Activated CD4-positive, alpha-beta T cell treated with anti-CD3 and anti-CD28 coated beads, Interleukin-2, Interleukin-4, amounts not matched to agents 100 ng/mL and 50 ng/mL, durations not matched to agents 16 hours and 8 hours (primary cell): ENCODE measurements at places on chromosomes 3 and 15.

GRCh38 chr3:162285259-162285658 lies 788.7 kb downstream of the OTOL1 start:
- DNase-seq = no peak

DNA sequence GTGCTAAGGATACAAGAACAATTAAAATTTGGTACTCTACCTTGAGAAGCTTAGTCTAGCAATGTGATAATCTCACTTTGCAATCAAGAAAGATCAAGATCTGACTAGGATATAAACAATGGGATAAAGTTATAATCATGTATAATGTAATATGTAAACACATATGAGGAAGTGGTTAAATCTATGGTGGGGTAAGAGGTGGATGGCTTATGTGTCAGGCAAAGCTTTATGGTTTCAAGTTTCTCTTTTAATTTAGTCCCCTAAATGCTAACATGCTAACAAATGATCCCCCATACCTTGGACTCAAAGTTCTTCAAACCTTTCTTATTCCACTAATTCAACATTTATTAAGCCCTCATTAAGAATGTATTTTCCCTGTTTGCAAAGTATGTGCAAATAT lies 2.5 kb downstream of the RSL24D1 start:
- no peak for DNase-seq

DNA sequence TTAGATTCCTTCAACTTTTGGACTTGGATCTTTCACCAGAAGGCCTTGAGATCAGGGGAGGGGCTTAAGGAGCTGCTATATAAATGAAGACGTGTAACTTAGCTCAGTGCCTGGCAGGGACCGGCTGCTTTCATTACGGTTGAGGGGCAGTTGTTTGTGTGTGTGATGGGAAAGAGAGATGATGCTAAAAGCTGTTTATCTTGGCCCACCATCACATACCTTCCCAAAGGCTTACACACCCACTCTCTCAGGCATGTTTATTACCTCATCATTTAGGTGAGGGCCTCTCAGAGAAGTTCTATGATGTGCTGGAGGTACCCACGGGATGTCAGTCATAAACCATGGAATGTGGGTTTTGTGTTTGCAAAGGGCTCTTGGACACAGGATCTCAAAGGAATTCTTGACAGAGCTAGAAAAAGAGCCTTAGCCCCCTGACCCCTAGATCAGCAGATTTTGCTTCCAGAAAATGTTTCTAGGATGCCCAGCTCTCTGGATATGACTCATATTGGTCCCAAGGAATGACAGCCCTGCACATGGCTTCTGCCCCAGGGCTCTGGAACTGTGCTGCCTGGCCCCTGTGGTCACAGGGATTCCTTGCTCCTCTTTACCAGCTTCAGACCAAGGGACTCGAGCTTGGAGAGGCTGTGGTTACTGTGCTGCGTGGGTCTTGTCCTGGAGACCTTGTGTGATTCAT lies 15.9 kb upstream of the SMAD3 start:
- DNase-seq = no peak

GRCh38 chr15:57321973-57322601 lies 54.2 kb upstream of the CGNL1 start:
- DNase-seq = no peak

DNA sequence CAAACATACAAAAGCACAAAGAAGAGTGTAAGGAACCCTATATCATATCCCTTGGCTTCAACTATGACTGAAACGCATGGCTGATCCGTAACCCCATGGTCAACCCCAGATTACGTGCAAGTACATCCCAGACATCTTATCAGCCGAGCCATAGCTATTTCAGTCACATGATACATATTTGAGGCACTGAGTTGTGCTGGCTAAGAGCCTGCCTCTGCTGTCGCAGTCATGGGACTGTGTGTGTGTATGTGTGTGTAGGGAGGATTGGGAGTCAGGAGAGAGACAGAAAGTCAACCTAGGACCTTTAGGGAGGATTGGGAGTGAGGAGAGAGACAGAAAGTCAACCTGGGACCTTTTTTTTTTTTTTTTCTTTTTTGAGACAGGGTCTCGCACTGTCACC lies 8.4 kb downstream of the ST6GAL1 start:
- no peak for DNase-seq

GRCh38 chr15:78325092-78325843 lies 14.9 kb upstream of the CRABP1 start:
- no peak for DNase-seq

DNA sequence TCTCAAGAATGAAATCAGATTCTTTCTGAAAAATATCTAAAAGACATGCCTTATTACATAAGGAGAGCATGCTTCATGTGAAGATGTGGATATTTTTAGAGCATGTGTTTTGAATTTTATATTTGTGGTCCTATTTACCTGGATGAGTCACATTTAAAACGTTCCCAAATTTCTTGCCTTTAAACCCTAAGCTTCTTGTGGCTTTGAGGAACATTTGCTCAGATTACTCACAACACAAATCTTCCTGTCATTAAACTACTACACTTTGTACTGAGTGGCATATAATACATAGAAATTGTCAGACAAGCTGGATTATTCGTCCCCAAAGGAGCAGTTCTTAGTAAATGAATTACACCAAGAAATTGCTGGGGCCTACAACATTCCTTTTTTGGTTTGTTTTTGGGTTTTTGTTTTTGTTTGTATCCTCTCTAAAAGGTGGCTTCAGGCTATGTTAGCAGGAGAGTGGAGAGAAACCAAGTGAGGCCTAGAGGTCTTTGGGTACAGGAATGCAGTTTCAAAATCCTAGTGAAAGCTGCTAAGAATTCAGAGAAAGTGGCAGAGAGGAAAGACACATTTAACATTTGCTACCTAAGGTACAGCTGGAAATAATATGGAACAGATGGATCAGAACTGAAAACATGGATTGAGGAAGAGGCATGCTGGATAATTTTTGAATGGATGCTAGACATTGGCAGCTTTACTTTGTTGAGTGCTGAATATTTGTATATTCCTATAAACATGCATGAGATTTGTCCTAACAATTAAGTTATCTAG lies 128.1 kb downstream of the RPL22L1 start:
- no peak for DNase-seq

DNA sequence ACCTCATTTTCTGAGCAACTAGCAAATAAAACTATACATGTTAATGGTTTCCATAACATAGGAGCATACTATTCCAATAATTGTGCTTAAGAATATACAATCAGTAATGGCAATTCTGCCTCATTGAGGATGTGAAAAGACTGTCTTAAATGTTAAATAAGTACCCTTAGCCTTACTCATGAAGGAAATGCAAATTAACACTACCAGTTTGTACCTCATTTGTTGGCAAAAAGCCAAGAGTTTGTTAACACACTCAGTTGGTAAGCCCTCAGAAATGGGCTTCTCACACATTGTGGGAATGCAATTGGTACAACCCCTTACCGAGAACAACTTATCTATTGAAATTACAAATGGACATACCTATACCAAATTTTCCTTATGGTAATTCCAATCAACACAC lies 9.2 kb upstream of the STT3B start:
- DNase-seq = no peak

- DNase-seq = no peak
These were observed 82.9 kb downstream of the HES1 start for GRCh38 chr3:194218646-194219453.

DNA sequence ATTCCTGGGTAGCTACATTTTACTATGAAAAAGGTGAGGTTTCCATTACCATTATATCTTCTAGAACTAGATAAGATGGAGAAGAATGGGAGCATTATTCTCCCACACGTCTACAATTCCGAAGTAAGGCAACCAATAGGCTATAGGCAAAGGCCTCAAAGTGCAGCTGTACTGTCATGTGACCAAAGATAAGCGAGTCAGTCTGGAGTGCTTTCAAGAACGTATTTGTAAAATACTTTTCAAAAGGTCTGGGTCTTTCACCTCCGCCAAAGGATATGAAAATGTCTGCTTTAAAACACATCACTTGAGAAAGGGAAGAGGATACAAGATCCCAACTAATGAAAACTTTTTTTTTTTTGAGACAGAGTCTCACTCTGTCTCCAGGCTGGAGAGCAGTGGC lies 9.9 kb downstream of the CCPG1 start:
- DNase-seq = no peak

GRCh38 chr3:188884299-188885043 lies 287.3 kb upstream of the TPRG1 start:
- DNase-seq = no peak

GRCh38 chr3:85801955-85802354 lies 843.2 kb downstream of the CADM2 start:
- no peak for DNase-seq

DNA sequence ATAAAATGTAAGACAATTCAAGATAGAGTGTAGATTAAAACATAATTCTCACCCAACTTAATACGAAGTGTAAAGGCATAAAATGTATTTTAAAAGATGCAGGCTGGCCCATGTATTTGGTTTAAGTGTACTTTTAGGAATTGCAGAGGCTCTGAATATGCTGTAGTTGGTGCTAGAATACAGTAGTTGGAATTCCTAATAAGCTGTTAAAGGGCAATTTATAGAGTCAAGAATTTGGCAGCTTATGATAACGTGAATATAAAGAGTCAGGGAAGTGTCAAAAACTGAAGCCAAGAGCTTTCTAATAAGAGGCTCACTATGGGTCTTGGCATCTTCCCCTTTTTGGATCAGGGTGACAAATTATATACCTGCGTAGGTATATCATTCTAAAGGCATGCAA lies 36.5 kb downstream of the ADAMTS9 start:
- no peak for DNase-seq

DNA sequence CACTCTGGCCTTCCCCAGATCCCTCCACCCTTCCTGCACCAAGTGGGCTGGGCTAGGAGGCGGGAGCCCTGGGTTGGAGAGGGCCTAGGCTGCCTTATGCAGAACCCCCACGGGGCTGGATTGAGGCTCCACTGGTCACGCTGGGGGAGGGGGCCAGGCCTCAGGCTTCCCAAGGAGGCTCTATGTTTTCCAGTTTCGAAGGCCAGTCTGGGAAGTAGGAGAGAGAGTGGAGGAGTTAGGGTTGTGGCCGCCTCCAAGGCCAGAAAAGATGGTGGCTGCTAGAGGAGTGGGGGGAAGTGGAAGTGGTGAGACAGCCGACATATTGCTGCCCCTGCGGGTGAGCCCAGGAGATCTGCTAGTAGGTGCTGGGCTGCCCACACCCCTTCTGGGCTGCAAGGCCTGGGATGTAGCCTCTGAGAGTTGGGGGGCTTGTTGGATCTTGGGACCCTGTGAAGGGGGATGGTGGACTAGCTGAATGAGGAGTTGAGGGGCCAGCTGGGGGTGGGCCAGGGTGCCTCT lies 1.2 kb downstream of the GNAI2 start:
- peak; percentile 41 for DNase-seq

DNA sequence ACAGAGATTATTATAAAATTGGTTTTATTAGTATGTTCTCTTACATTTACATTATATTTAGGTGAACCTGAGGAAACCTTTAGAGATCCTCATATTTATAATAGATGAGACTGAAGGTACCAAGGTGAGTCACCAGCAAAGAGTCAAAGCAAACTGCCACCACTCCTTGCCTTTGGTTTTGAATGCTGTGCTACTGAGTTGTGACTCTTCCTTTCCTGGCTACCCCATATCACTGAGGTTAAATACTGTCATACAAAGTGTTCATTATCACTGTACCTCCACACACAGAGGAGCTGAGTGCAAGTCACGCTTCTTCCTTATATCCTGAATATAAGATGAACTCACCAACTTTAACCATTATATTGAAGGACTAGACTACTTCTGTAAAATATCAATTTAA lies 168.2 kb downstream of the CBLB start:
- DNase-seq = peak; percentile 30

- no peak for DNase-seq
These were observed 1005.2 kb upstream of the CADM2 start for GRCh38 chr3:83953417-83954089.

DNA sequence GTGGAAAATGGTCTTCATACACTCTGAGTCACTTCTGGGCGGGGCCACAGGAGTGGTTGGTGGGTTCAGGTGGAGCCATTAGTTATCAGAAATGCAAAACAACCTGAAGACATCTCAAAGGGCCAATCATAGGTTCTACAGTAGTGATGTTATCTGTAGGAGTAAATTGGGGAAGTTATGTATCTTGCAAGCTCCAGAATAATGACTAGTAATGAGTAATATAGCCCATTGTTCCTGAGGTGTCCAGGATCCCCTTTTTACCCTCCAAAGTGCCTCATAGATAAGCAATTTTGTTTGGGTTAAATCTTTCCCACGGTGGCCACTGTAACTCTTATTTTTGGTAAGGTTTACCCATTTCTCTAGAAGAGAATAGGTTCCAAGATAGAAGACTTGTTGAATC lies 91.7 kb downstream of the PIK3R4 start:
- DNase-seq = no peak

DNA sequence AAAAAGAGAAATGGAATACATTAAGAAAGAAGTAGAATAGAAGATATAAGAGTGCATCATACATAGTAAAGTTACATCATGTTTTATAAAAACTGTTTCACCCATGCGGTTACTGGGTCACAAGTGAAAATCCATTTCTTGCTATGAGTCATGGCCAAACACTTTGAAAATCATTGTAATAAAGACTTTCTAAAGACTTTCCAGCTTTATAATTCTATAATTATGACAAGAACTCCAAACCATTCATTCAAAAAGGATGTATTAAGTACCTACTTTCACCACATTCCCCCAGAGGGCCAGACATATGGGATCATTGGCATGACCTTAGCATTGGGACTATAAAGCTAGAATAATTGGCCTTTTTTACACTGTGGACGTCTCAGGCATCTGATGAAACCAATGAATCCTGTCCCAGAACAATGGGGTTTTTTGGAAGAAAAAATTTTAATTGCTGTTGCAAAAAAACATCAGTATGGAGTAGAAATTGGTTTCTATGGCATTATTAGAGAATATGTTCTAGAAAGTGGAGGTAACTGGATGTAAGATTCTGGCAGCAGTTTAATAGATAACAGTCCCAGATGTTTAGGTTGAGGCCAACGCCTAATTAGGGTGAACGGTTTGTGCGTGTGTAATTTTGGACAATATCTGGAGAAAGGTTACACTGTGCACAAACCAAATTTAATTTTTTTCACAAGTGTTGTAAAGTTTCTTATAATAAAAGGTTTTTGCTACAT lies 3.3 kb upstream of the SKIC8 start:
- peak; percentile 54 for DNase-seq

DNA sequence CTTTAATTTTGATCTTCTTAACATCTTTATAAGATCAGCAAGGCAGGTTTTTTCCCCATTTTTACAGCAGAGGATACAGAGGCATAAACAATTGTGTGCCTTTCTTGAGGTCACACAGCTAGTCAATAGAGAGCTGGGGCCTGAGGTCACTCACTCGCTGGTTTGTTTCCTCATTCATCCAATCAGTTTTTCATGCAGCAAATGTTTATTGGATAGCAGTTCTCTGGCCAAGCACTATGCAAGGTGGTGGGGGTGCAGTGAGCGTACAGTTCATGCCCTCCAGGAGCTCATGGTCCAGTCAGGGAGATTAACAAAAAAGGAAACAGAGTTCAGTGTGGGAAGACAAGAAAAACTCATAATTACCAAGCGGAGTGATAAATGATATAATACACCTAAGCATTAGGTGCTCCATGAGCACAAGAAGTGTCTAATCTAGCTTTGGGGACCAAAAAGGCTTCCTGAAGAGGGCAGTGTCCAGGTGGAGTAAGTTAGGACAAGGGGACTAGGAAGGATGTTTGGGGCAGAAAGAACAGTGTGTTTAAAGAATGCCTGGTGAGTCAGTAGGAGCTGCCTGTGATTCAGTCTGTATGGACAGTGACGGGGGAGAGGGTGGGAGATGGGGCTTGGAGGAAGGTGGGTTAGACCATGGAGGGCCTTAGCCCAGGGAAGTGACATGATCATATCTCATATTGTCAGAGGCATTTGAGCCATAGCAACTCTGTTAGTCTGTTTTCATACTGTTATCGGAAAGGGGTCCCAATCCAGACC lies 29.3 kb downstream of the MAP2K5 start:
- no peak for DNase-seq

GRCh38 chr15:40334941-40335795 lies 5.6 kb downstream of the CCDC9B start:
- DNase-seq = no peak

- DNase-seq = no peak
These were observed 133.7 kb downstream of the FOXB1 start for GRCh38 chr15:60137711-60138396.
